Skeletal muscle cell (primary cell): ENCODE measurements at places on chromosomes 12 and 14.

GRCh38 chr12:51520576-51521325 lies 70.3 kb upstream of the SCN8A start:
- no peak for DNase-seq

- no peak for DNase-seq
Measured at GRCh38 chr12:89475203-89475990, 49.2 kb downstream of the GALNT4 start.

GRCh38 chr12:91383099-91383498 lies 200.5 kb upstream of the DCN start:
- peak; percentile 48 for DNase-seq

DNA sequence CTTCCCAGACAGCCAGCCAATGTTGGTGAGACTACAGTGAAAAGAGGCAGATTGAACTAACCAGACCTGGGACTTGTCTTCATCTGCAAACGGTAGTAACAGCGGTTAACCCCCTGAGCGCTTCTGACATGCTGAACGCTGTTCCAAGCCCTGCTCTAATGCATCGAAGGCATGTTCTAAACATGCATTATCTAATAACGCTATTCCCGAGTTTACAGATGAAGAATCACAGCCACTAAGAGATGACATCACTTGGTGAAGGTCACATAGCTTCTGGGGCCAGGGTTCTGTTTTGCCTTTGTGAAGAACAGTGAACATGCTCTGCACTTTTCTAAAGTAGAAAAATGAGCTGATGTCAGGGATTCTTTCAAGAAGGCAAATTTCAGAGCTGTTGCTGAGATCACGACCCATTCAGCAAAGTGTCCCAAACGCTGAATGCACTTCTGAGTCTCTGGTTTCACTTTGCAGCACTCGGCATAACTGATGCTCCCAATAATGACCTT lies 56.0 kb downstream of the FOS start:
- no peak for DNase-seq

DNA sequence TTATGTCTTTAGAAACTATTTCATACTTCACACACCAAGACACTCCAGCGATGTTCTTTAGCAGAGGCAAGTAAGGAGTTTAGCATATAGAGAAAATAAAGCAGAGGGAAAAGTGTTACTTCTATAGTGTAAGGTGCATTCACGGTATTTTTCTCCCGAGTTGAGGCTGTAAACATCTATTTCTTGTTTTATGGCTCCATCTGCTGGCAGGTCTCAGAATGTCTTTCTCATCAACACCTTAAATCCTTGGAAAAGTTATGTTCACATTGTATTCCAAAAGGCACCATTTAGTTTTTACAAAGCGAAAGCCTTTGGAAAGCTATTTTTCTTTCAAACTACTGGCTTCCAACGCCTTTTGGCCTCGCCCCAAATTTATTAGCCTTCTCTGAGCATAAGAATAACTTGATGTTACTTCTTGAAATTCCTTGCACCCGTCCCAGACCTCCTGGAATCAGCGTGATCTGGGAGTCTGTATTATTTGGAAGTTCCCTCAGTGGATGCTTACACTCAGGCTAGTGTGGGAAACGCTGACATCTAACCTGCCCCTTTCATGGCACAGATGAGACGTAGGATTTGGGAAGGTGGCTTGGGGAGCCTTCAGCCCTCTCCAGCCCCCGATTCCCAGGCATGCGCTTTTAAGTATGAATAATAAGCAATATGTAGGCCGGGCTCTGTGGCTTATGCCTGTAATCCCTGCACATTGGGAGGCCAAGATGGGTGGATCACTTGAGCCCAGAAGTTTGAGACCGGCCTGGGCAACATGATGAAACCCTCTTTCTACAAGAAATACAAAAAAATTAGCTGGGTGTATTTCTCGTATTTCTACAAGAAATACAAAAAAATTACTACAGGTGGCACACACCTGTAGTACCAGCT lies 1.9 kb upstream of the PIWIL1 start:
- peak; percentile 4 for DNase-seq

- DNase-seq: peak; percentile 33
Measured at GRCh38 chr12:52836042-52836466, 1.9 kb upstream of the KRT79 start.

- no peak for DNase-seq
Measured at GRCh38 chr12:75581515-75581914, 70.1 kb upstream of the KRR1 start.

GRCh38 chr12:105927564-105927963 lies 211.2 kb downstream of the NUAK1 start:
- DNase-seq: peak; percentile 41

DNA sequence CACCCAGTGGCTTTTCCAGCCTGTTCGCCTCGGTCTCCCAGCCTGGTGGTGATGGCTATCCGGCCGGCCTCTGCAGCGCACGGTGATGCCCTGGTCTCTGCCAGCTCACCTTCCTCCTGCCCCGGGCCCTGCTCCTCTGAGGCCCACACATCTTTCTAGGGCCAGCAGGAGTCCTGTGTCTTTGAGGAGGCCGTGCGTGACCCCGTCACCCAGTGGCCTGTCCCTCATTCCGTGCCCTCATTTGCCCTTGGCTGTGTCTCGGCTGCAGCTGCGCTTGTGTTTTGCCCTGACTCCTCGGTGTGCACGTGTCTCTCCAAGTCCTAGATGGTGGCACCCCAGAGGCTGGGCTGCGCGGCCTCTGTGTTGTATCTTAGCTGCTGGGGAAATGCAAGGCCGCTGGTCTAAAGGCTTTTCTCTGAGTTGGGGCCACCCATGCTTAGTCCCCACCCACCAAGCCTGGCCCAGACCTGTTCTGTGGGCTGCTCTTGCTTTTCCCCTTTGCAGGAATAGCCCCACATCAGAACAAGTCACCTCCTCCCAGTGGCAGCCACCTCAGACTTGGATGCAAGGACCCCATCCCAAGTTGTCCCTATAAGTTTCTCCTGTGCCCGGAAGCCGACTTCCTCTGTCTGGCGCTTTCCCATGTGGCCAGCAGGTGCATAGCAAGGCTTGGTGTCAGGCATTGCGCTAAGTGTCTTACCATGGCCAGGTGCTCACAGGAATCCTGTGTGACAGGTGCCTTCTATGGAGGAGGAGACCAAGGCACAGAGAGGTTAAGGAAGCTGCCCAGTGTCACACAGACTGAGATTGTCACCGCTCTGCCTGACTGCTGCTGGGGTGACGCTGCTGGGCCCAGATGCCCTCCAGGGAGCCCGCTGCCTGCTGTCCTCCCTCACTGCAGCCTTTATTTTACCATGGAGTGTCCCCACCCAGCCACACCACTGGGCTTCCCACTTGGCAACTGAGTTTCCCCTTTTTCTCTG lies 64.5 kb downstream of the TSPAN9 start:
- DNase-seq: no peak

- DNase-seq: no peak
Measured at GRCh38 chr12:54049108-54049507, 4.5 kb upstream of the HOXC4 start.

DNA sequence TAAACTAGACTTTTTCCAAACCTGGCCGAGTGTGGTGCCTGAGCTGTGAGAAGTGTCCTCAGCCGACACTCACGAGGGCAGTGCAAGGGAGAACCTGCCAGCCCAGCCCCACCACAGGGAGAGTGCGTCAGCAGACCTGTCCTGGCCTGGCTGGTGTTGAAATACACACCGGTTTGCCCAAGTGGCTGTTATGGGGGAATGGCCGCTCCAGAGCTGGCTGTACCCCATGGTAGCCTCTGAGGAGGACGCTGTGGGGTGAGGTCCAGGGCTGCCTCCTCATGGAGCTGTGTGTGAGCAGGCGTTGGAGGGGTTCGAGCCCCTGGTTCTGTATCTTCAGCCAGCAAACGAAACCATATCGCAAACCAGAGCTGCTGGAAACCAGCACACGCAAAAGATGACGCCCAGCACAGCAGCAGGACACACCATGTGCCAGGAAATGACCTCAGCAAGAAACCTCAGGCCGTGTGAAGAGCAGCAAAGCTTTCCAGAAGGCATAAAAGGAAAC lies 9.4 kb downstream of the ANKRD9 start:
- DNase-seq: peak; percentile 75

- no peak for DNase-seq
Measured at GRCh38 chr14:95237121-95237957, 80.0 kb upstream of the DICER1 start.
